ENCODE measurements at places on chromosomes 6 and 20.

DNA sequence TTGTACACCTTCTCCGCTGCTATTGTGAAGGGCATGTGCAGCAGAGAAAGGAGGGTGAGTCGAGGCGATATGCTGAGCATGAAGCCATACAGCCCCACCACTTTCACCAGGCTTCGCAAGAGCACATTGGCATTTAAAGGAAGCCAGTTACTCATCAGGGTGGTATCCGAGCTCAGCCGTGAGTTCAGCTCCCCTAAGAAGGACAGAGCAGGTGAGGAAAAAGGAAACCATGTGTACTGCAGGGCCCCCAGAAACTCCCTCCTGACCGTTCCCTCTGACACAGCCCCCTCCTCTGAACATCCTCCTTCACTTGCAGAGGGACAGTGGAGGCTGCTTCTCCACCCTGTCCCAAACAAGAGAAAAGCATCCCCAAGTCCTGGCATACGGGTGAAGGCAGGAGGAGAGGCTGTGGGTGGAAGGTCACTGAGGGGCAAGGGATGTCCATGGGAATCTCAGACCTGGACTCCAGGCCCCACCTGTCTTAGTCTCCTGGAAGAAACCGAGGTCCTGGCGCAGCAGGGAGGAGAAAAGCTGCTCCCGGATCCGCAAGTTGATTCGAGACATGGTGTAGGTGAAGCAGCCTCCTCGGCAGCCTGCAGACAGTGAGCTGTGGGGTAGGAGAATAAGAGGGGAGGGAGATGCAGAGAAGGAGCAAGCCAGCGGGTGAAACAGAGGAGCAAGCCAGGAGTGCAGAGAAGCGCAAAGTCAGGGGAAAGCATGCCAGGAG is 3.2 kb downstream of the TAP2 start:
- DNase-seq: no peak

DNA sequence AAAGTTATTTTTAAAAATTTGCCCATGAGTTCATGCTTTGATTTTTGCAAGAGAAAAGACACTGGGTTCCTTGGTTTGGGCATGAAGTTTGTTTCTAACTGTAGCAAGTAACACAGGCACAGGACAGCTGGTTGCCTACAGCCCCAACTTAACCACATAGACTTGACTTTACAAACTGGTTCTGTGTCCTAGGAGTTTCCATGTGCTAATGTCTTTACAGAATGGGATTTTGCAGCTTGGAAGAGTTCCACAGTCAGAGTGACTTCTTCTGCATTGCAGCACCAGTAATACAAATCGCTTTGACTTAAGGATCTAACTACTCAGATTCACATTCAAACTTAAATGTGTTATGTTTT is 44.3 kb downstream of the OR2B2 start:
- DNase-seq: no peak

DNA sequence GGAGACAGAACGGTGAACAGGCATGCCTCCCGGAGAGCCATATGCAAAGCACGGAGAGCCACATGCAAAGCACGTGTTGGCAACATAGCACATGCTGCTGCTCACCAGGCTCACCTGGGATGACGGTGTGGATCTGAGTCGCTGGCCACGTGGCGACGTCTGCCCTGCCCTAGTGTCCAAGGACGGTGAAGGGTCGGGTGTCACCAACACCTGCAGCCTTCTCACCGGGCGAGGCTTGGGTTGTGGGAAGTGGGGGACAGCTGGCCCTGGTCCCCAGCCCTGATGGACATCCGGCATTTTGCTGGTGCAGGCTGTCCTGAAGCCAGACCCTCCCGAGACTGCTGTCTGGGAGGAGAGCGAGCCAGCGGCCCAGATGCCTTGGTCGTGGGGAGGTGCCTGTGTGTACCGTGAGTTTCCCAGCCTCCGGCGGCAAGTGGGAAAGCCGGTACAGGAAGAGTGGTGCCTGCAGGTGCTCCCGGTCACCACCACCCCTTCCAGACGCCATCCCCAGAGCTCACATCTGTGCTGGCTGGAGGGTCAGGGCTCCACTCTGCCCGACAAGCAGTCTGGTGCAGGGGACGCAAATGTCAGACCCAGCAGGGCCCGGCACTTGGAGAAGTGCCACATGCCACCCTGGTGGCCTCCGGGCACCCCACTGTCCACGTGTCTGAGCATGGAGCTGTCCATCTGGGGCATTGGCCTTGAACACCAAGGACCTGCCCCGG is 5.9 kb upstream of the ADRM1 start:
- no peak for DNase-seq

DNA sequence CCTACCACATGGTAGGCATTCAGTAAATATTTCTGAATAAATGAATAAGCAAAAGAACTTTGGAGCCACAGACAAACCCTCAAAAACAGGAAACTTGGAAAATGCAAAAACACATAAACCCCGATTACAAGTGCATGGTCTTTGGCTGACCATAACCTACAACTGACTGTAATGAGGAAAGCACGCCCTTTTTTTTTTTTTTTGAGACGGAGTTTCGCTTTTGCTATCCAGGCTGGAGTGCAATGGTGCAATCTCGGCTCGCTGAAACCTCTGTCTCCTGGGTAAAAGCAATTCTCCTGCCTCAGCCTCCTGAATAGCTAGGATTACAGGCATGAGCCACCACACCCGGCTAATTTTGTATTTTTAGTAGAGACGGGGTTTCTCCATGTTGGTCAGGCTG is 11.9 kb upstream of the LATS1 start:
- no peak for DNase-seq

GRCh38 chr20:59131551-59132285 is 31.9 kb upstream of the ZNF831 start:
- DNase-seq: no peak

DNA sequence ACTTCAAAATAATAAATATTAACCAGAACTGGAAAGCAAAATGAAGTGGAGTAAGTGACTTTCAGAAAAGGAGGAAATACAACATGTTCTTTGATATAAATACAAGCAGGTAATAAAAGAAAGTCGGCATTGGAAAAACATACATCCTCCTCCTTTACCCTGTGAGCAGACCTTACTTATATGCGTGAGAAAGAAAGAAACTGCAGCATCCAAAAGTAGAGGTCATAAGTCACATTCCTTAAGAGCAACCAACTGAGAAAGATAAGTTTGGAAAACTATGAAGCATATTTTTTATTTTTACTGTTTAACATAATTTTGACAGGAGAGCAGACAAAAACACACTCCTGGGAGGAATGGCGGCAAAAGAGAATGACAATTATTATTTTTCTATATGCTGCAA is 155.5 kb downstream of the HACE1 start:
- no peak for DNase-seq

Measured in stimulated activated naive CD4-positive, alpha-beta T cell (primary cell).